HFFc6 (cell line): ENCODE measurements at places on chromosomes 11 and 22. TPM values are rescaled to one million over a fixed set of nuclear protein-coding genes. Genes with fewer than 3 reads are reported as not detected.

Gene SLC22A8
- not detected in 3 replicates for total RNA-seq

GRCh38 chr22:35896111-35896705 is 132.4 kb downstream of the RBFOX2 start:
- H3K4me3 ChIP-seq, result peak overlapping the region; percentile 53
- H3K27me3 ChIP-seq, result no peaks in the 10 kb centered on the region; the same call in 1 of the 2 replicates
- H3K36me3 ChIP-seq, result no peaks in the 10 kb centered on the region
- peaks cover 82% of the 10 kb centered on the region for H3K4me1 ChIP-seq

- H3K27me3 ChIP-seq, result peaks cover 5% of the 10 kb centered on the region; the same call in 1 of the 2 replicates
- peak; percentile 41 for DNase-seq
- H3K27ac ChIP-seq, result peak overlapping the region; percentile 97
Measured at GRCh38 chr11:57323167-57323854, 1.4 kb downstream of the TNKS1BP1 start.

DNA sequence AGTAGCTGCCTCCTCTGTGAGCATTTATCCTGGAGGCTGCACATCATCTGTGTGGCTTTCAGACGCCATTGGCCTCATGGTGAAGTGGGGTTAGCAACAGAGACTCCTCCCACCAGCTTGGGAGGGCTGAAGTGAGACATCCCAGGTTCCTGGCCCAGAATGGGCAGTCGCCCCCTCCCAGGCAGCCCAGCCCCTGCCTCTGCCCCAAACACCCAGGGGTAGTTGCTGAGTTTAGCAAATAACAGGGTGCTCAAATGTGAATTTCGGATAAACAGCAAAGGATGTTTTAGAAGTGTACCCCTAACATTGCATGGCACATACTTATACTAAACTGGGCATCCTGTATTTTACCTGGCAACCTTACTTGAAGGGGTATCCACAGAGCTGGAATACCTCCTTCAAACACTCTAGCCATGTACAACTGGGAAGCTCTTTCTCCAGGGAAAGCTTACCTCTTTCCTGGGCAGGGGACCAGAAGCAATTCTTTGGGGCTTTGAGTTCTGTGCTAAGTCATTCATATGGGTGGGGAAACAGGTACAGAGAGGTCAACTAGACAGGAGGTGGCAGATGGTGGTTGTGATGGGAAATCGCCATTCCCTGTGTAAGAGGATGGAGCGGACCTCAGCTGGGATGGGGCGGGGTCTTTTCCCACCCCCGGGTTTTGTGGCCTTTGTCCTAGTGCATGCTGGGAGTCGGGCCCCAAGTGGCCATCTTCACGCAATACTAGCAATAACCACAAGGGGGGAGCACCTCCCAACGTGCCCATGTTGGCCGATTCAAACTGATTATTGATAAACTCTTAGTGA is 19.3 kb downstream of the MTFP1 start:
- peak overlapping the region; percentile 72 for H3K27ac ChIP-seq
- peaks cover 50% of the 10 kb centered on the region for H3K4me1 ChIP-seq
- H3K4me3 ChIP-seq, result no peak overlapping the region
- no peaks in the 10 kb centered on the region for H3K36me3 ChIP-seq
